Right cardiac atrium (tissue), 5 donors: ENCODE measurements at places on chromosomes 12 and 14.
A peak's percentile ranks its signal among the peaks of the same experiment; 100 is the strongest.

GRCh38 chr14:95302667-95303506 is 16.8 kb downstream of the CLMN start:
- no peak for DNase-seq

- DNase-seq, result peak; percentile 65
Measured at GRCh38 chr14:93734086-93734822, 54.0 kb downstream of the PRIMA1 start.

GRCh38 chr12:10174986-10175614 is 3.2 kb upstream of the OLR1 start:
- DNase-seq, result no peak

- DNase-seq, result no peak
Measured at GRCh38 chr12:113555226-113555625, 83.6 kb upstream of the LHX5 start.

GRCh38 chr12:46770501-46771183 is 55.2 kb downstream of the SLC38A4 start:
- no peak for DNase-seq

GRCh38 chr14:103492156-103492925 is 30.3 kb downstream of the CKB start:
- DNase-seq, result no peak

GRCh38 chr12:22916815-22917214 is 291.8 kb downstream of the ETNK1 start:
- DNase-seq, result no peak

DNA sequence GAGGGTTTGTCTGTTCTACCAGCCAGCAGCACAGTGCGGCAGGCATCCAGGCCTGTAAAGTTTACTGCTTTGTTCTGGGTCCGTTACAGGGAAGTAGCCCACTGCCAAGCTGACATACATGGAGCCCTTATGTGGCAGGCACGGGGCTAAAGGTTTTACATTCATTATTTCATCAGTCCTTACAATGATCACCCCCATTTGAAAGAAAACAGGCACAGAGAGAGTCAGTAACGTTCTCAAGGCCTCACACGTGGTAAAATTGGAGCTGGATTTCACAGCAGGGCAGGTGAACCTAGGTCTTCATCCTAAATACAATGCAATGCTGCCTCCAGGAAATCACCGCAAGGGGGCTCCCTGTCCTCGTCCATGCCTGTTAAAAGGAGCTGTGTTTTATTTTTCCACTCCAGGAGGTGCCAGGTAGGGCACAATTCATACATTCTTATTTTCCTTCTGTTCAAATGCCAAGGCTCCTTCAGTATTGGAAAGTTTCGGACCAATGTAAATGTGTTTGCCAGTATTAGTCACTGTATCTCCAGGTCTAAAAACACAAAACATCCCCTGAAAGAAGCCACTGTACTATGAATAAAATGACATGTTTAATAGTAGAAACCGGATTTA is 172.2 kb upstream of the GZMB start:
- peak; percentile 60 for DNase-seq

- no peak for DNase-seq
Measured at GRCh38 chr12:45637706-45638105, 91.8 kb upstream of the ARID2 start.

DNA sequence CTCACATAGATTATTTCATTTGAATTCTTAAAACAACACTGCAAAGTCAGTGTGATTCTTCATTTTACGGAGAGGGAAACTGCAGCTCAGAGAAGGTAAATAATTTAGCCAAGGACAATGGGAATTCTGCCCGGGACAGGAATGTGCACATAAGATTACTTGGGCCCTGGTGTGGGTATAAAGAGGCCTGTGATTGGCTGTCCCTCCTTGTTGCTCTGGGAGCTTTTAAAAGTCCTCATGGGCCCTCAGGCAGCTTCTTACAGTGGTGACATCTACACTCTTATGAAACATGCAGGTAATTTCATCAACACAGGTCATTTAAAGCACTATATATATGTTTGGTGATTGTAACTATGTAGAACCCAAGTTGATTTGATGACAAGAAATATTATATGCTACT is 100.3 kb downstream of the ESR2 start:
- no peak for DNase-seq

- DNase-seq, result no peak
Measured at GRCh38 chr14:67650694-67651093, 23.7 kb downstream of the VTI1B start.

GRCh38 chr12:87960566-87960965 is 68.6 kb downstream of the C12orf50 start:
- DNase-seq, result no peak

- DNase-seq, result no peak
Measured at GRCh38 chr12:68479261-68479895, 131.3 kb upstream of the RAP1B start.

- no peak for DNase-seq
Measured at GRCh38 chr14:37139710-37140109, 32.7 kb downstream of the SLC25A21 start.

DNA sequence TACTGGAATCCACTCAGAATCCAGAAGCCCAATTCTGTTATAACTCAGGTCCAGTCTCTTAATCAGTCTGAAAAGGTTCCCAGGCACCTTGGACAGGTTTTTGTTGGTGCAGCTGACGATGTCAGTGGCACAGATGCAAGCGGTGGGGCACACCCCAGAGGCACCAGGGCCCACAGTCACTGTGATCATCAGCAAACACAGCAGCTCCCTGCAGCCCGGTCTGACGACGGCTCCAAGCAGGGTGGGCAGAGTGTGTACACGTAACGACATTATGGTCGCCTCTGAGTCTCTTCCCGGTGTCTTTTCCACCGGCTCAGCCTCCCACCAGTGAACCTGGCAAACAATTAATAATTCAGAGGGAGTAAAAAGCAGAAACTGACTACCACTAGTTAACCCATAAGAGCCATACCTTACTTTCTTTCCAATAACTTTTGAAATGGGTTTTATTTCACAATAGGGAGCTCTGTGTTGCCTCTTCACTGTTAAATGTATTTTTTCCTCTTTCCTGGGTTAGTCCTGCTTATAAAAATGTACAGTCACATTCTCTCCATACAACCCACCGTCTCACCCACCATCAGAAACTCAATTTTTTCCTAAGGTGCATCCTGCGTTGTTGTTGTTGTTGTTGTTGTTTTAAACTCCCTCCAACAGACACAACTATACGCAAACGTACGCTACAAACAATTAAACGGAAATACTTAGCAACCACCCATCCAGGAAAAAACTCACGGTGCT is 521 bp upstream of the PCED1B start:
- DNase-seq, result peak; percentile 69

DNA sequence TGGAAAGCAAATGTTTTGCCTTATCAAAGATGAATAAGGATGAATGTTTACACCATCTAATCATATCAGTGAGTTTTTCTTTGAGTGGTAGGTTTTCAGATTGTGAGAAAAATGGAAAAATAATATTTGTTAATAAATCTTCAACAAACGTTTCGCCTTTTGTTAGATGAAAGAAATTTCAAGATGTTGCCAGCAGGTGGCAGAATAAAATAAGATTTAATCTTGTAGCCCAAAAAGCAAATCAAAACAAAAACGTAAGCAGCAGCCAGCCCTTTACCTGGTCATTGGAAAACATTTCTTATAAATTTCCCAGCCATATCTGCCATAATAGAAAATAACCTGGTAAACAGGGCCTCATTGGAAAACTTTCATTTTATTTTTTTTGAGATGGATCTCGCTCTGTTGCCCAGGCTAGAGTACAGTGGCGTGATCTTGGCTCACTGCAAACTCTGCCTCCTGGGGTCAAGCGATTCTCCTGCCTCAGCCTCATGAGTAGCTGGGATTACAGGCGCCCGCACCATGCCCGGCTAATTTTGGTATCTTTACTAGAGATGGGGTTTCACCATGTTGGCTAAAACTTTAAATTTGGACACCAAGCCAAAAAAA is 15.4 kb upstream of the TMEM120B start:
- no peak for DNase-seq

DNA sequence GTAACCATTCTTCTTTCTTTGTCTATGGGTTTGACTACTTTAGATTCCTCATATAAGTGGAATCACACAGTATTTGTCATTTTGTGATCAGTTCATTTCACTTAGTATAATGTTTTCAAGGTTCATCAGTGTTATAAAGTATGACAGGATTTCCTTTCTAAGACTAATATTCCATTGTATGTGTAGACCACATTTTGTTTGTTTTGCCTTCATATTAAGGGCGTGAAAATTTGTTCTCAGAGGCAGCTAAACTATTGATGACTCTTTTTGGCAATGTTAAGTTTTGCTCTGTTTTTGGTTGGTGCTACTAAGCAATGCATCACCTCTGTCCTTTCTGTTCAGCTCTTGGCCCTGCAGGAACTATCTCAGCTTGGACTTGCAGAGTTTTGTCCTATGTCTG is 1.7 kb upstream of the KLRG1 start:
- DNase-seq, result no peak

GRCh38 chr14:69880044-69880487 is 850 bp downstream of the SMOC1 start:
- DNase-seq, result no peak

GRCh38 chr14:73824536-73824935 is 27.1 kb upstream of the PTGR2 start:
- no peak for DNase-seq
